Activated CD4-positive, alpha-beta T cell treated with anti-CD3 and anti-CD28 coated beads, Interleukin-2, amount 50 U/mL, for 24 hours (primary cell): ENCODE measurements at places on chromosomes 7 and 10.

GRCh38 chr7:100128637-100128963 lies 1.8 kb downstream of the MBLAC1 start:
- DNase-seq = no peak

DNA sequence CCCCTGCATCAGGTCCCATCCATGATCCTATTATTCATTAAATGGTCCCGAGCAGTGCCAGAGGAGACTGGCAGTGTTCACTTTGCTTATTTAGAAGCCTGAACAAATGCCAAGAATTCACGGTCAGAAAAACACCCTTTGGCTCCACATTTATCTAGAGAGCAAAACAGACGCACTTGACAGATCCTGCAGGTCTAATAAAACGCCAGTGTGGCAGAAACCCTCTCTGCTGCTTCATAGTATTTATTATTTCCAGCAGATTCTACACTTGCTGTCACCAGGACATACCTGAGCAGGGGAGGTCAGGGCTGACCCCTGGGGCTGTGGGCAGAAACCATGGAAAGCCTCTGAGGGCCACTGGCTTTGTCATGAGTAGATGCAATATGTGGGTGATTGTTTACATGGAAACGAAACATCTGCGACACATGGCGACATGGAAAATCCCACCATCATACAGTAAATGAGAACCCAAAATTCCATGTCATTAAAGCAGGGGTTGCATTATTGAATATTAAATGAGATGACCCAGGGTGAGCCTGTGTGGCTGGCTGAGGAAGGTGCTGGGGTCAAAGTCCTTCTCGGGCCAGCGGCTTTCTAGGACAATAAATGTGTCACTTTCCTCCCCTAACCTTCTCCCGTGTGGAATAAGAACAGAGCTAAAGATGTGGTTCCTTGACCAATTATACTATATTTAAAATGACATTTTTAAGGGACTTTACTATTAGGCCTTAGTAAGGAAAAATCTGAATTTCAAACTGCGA lies 205.9 kb upstream of the SVIL start:
- no peak for DNase-seq

DNA sequence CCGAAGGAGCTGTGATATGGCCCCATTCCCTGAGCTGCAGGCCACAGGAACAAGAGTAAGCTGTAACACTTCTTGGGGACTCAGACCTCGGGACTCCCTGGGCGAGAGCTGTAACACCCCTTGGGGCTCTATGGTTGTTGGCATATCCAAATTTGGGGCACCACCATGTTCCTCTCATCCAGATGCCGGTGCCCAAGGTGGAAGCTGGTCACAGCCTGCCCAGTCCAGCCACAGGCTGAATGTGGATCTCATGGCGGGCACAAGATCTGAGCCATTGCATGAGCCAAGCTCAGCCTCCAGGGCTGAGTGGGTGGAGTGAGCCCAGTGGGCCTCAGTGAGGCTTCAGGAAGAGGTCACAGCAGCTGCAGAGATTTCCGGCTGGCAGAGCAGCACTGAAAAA lies 78.9 kb downstream of the TMEM106B start:
- DNase-seq = no peak

GRCh38 chr10:70494966-70495365 lies 16.4 kb downstream of the PALD1 start:
- no peak for DNase-seq

DNA sequence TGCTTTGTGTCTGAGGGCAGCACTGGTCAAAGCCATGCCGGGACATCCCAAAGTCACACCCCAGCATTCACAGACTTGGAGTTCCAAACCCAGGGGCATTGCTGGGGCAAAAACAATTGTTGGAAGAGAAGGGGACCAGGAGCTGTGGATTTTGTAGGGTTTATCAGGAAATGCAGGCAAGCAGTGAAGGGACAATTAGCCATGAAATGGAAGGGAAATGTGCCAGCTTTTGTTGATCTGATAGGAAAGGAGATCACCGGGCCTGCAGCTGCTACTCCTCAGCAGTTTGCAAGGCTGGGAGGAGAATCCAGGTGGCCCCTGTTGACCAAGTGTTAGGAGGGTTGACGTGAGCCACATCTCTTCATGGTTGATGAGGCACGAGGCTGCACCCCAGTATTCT lies 2.5 kb upstream of the BRI3 start:
- no peak for DNase-seq

DNA sequence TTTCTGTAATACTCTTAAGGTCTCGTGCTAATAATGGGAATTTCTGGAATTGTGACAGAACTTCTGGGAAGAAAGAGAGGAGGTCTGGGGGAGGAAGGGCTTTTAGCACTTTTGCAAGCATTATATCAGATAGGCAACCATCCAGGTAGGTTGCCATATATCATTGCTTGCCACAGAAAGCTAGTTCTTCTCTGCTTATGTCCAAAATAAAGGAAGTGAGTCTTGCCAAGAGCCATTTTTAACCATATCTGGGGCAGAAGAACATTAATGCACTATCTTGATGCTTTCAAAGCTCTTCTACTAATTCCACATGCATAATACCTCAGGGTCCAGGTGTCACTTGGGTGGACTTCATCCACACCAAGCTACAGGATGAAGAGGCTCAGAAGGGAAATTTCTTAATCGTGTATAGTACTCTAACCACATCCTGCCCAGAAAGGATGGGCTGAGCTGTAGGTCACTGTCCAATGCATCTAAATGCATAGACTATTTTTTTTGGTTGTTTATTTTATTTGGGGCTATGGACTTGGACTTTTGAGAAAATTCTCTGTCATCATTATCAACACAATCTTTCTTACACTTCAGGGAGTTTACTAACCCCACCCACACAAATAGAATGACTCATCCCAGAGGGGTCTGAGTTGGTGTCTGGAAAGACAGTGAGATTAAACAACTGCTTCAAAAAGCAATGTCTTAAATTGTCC lies 68.9 kb upstream of the ADO start:
- DNase-seq = no peak

GRCh38 chr7:28237363-28237762 lies 56.8 kb upstream of the JAZF1 start:
- DNase-seq = no peak

DNA sequence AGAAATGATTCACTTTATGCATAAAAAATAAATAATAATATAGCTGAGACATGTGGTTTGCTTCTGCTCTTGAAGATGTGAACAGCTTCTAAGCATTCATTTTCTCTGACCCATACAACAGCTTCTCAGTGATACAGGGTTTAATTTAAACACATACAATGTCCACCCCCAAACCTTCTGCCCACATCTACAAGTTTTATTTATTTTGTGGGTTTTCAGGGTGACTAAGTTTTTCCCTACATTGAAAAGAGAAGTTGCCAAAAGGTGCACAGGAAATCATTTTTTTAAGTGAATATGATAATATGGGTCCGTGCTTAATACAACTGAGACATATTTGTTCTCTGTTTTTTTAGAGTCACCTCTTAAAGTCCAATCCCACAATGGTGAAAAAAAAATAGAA lies 17.2 kb downstream of the INHBA start:
- no peak for DNase-seq

DNA sequence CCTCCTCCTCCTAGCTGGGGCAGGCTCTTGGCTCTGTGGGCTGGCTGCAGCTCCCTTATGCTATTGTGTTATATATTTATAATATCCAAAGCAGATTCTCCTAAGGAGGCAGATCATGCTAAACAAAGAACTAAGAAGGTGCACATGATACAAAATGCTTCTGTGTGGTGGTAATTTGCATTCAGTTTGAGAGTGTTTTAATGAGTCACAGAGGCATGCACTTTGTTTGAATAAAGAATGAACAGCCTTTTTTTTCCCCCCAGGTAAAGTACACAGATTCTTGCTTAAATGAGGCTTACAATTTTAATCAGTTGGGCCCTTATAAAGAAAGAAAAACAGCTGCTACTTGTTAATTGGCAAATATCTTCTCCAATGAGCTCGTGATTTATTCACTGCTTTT lies 95.0 kb downstream of the FANK1 start:
- no peak for DNase-seq

- DNase-seq = no peak
Measured at GRCh38 chr10:114303556-114303955, 64.5 kb downstream of the VWA2 start.

DNA sequence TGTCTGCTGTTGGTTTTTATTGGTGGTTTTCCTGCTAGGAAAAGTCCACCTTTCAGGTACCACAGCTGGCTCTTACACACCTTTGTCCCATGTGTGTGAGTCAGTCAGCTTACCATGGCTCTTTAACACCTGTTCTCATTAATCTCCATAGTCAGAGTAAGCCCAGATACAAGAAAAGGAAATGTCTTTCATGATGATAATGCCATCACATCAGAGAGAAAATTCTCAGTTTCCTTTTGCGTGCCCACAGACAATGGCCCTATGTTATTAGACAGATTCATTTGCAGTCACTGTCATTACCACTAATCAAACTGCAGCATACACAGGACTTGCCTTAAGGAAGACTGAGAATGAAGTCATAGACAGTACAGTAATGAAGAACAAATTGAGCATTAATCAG lies 1583.6 kb upstream of the LRRTM3 start:
- no peak for DNase-seq

GRCh38 chr7:129093867-129094456 lies 39.1 kb upstream of the TNPO3 start:
- DNase-seq = no peak

DNA sequence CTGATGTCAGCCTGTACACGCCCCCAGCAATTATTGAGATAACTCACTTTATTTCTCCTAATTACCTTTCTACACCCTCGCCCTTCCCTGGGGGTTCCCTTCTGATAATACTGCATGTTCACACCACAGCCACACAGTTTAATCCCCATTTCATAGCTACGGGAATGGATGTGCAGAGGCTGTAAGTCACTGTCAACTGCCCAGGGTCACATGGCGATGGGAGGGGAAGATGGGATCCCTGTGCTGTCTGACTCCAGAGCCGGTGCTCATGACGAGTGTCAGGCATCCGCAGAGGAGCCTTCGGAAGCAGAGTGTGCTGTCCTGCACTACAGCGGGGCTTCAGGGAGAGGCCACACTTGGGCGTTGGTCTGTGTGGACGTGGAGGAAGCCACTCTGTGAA lies 688.7 kb downstream of the SDK1 start:
- DNase-seq = no peak

GRCh38 chr10:32461203-32461602 lies 15.3 kb downstream of the CCDC7 start:
- DNase-seq = no peak

DNA sequence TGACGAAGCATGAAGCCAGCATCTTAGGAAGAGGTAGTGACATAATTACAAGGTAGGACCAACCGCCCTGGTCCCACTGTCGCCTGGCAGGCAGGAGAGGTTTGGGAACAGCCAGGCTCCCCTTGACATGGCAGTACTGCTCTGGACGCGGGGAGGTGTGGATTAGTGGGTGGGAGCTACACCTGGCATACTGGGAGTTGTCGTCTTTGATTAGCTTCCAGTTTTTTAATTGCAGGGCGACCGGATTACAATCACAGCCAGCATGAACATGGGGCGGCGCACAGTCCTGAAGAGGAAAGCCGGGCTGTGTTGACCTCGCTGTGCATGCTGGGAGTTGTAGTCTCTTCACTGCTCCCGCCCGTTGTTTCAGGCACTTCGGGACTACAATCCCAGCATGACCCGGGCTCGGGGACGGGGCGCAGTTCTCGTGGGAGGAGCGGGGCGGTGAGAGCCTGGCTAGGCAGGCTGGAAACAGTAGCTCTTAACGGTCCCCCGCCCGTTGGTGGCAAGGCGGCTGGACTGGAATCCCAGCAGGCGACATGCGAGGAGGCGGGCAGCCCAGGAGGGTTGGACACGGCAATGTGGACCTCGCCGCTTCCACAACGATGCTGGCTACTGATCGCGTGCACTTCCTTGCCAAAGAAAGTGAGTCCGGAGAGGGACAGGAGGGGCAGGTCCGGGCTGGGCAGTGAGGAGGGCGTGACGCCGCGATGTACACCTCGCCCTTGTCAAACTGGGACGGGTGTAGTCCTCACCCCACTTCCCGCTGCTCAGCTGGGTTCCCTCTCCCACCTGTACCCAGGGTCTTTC lies 98.0 kb upstream of the ZNF722 start:
- DNase-seq = peak; percentile 70

DNA sequence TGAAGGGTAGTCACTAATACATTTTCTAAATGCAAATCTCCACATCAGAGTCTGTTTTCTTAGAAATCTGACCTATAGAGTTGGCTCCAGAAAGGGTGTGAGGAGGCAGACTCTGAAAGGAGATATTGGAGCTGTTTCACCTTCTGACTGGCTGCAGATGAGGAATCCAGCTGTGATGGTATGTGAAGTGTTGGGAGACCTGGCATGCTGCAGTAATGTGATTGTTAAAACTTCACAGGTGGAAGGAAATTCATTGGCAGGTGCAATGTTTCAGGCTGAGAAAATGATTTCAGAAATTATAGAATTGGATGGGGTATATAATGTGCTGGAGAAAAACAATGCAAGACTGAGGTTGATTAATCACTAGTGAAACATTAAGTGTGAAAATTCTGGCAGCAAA lies 1134.0 kb upstream of the LRRN3 start:
- DNase-seq = no peak

DNA sequence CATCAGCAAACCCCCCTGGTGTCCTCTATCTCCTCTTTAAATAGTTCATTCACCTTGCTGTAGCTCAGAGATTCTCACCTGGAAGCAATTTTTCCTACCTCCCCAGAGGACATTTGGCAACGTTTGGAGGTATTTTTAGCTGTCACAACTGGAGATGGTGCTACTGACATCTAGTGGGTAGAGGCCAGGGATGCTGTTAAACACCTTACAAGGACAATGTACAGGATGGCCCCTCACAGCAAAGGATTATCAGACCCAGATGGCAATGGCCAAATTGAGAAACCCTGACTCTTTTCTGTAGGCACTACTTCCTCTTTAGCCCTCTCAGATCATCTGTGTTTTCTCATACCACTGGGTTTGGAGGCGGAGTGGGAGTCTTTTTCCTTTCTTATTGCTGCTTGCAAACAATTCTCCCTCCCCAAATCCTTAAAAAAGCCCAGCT lies 13.2 kb upstream of the TRA2A start:
- DNase-seq = no peak

DNA sequence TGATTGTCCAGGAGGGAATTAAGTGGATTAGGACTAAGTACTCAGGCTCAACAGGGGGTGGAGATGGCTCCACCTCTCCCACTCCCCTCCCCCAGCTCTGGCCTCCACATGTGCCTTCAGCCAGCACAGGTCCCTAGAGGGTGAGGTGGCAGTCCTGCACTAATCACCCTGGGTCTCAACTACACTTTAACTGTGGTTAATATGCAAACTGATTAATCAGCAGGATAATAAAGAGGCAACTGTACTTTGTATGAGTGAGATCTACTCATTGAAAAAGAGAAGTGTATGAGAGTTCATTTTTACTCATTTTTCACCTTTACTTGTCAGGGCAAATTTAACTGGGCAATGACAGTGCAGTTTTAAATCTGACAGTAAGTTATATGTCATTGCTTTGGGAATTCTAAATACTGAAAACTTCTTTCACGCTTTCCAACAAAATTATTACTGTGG lies 223.8 kb upstream of the CCDC6 start:
- no peak for DNase-seq

- no peak for DNase-seq
Measured at GRCh38 chr10:50511492-50512213, 112.1 kb downstream of the SGMS1 start.

- DNase-seq = peak; percentile 86
Measured at GRCh38 chr10:69087590-69088470, at the start of gene SRGN. Gene SRGN, plus strand, starts transcription at chr10:69088103. Its CDS starts 55 bp downstream, at chr10:69088158.

GRCh38 chr7:50792342-50793119 lies 9.8 kb upstream of the GRB10 start:
- no peak for DNase-seq

GRCh38 chr10:83373671-83374070 lies 765.6 kb upstream of the GHITM start:
- no peak for DNase-seq
